ENCODE measurements at places on chromosomes 12 and 14.

DNA sequence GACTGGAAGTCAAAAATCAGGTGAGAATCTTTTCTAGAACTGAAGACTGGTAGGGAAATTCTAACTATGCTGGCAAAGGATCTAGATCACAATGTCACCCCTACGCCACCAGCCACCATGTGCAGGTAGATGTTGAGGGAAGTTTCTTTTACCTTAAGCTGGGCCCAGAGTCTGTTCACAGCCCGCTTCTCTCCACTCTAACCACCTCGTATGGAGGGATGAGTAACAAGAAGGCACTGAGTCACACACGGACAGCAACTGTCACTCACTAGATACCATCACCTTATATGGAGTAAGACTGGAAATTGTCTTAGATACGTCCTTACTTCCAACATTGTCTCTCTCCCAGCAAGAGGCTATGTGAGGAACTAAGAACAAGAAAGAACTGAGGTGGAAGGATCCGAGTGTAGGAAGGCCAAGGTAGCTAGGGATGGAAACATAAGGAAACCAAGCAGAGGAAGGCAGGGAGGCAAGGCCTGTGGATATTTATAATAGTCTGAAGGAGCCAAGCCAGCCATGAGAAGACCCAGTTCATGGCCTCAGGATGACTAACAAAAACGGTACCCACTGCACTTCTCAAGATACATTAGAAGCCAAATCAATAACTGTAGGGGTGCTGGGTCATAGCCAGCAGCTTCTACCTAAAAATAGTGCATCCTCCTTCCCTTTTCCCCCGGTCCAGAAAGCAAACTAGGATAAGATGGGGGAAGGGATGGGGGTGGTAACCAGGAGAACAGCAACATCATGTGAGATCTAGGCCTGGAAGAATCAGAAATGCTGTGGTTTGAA, 15.5 kb downstream of the REM2 start:
- DNase-seq = no peak

DNA sequence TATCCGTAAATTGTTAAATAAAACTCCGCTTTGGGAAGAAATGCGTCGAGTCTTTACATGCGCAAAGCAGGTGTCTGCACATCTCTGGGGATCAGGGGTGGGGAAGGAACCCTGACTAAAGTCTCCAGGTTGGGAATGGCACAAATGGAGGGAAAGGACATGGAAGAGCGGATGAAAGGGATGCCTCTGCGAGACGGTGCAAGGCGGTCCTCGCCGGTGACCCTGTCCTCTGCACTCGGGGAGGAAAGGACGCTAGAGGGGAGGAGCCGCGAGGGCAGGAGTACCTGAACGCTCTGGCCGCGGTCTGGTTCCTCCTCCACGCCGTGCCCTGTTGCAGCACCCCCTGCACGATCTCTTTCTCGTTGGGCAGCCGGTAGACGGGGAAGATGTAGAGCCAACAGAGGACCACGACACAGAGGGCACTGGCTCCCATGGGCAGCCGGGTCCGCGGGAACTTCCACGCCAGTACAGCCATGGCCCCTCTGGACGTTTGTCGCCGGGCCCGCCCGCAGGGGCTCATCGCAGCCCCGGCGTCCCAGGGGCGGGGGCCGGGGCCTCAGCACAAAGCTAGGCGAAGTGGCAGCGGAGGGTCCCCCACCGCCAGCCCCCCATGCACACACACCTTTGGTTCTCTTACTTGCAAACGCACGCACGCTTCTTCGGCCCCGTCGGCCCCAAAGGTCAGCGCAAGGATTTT, 646 bp downstream of the ST8SIA1 start:
- DNase-seq = no peak

DNA sequence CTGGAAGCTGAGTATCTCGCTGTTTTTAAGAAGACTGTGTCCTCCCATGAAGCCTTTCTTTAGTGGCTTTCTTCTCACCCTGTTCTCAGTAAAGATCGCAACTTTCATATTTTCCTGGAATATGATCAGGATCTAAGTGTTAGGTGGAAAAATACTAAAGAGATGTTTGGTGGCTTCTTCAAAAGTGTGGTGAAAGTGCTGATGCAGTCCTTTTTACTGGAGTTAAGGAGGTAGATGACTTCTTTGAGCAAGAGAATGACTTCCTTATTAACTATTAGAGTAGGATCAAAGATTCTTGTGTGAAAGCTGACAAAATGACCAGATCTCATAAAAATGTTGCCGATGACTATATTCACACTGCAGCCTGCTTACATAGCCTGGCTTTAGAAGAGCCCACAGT, 141.6 kb downstream of the SLC5A8 start:
- no peak for DNase-seq

GRCh38 chr12:32140877-32141276, 34.2 kb downstream of the BICD1 start:
- no peak for DNase-seq

GRCh38 chr12:111084158-111084557, 163.8 kb upstream of the MYL2 start:
- DNase-seq = no peak

DNA sequence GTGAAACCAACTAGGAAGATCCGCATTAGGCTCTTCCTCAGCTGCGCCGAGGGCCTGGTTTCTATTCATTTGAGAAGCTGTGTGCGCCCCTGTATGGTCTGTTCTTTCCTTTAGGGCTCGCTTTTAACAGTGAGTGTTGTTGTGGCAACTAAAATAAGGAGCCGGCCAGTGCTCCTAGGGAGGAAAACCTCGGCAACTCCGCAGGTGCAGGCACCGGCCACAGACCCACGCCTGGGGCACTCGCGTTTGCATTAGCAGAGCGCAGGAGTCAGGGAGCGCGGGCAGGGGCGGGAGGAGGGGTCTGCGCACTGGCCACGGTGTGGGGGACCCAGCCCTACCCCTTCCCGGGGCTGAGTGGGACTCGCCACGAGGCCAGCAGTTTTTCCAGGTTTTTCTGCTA, 50.5 kb downstream of the STX2 start:
- DNase-seq = no peak

- no peak for DNase-seq
These were observed 14.2 kb downstream of the PLEKHH1 start for GRCh38 chr14:67547224-67547780.

DNA sequence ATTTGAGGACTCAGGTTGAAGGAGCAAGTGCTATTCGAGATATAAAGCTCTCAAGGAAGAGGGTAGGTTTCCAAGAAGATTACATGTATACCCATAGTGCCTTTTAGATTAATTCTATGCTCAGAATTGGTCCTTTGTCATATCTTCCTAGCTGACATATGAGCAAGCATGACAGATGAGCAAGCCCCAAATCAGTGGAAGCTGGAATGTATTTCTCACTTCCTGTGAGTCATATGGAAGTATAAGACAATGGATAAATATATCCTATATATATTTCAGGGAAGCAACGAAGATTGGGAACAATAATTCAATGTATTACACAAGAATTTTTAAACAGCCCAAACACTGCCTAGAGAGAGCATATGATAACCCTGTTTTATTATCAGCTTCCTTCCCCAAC, 674.1 kb upstream of the ATXN7L3B start:
- no peak for DNase-seq

GRCh38 chr12:92585115-92585727, 117.6 kb upstream of the PLEKHG7 start:
- no peak for DNase-seq

DNA sequence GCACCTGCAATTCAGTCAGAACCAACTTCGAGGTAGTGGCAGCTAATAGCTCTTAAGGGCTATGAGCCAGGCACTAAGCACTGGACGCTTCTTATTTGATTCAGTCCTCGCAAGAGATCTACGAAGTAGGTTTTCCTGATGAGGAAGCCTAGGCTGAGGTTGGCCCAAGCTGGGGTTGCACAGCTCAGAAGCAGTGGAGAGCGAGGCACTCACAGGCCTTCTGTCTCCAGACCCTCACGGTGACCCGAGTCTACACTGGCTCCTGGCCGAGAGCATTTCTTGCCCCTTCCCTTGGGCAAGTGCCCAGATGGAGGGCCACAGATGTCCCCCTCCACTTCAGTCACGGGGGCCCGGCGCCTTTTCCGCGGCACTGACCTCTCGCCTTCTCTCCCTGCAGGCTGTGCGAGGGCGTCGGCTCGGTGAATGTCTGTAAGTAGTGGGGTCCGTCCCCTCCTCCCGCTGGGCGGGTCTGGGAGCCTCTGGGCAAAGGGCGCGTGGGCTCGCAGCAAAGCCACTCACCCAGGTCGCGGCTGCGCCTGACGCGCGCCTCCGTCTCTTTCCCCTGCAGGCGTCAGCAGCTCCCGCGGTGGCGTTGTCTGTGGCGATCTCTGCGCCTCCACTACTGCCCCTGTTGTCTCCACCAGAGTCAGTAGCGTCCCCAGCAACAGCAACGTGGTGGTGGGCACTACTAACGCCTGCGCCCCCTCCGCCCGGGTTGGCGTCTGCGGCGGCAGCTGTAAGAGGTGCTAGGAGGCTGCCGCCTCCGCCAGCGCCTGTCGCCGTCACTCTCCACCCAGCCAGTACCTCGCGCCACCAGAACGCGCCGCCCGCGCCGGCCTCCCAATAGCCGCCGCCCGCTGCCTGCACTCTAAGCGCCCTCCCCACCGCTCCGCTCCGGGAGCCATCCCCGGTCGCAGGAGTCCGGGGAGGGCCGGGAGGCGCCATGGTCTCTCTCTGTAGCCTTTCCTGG, 13.1 kb downstream of the KRT83 start:
- DNase-seq = peak; percentile 26

- DNase-seq = no peak
These were observed 15.0 kb upstream of the ACTN1 start for GRCh38 chr14:68994056-68994455.

GRCh38 chr12:66587912-66588311, 91.0 kb downstream of the GRIP1 start:
- no peak for DNase-seq

DNA sequence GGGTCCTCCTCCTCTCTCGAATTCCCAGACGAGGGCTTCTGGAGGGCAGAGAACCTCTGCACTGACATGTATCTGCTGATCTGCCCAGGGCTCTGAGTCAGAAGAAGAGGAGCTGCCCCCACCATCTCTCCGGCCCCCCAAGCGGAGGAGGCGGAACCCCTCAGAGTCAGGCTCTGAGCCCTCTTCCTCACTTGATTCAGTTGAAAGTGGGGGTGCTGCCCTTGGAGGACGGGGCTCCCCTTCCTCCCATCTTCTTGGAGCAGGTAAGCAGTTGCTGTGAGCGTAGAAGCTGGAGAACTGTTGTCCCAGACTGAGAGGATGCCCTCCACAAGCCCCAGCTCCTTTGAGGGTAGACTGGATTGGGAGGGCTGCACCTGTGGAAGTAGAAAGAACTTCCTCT, 19.8 kb downstream of the PRPF40B start:
- no peak for DNase-seq

- no peak for DNase-seq
These were observed 178.3 kb downstream of the NUAK1 start for GRCh38 chr12:105960319-105961083.

DNA sequence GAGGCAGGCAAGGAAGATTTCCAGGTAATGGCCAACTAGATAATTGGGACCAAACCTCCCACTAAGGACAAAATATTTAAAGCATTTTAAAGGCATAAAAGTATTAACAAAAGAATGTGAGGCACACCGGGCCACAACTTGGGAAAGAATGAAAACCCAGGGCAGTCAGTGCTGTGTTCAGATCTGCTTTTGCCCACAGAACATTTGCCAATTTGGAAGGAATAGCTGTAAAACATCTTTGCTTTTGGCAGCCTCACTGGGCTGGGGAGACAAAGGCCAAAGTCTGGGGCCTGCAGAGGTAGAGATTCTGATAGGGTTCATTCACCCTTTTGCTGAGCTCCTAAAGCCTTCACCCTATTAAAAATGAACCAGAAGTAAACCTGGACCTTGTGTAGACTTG, 82.3 kb downstream of the SYNE3 start:
- DNase-seq = no peak

DNA sequence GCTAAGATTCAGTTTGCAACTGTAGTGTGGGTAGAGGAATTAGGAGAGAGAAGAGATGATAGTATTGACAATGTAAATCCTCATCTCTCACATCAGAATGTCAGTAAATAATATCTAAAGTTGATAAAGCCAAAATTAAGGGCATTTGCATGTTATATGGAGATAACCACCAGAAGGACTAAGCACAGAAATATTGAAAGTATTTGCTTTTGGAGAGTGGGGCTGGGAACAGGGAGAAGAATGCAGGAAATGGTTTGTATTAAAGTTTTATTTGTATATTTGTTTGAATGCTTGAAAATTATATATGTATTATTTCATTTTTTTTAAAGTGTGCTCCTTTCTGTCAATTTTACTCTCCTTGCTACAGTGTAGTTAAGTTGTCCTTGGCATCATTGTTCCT, 491.4 kb downstream of the APAF1 start:
- DNase-seq = no peak

GRCh38 chr12:19574601-19575000, 135.3 kb downstream of the AEBP2 start:
- DNase-seq = no peak

Measured in T-helper 1 cell (primary cell).